ENCODE measurements at places on chromosomes 4 and X. TPM values are rescaled to one million over a fixed set of nuclear protein-coding genes. Genes with fewer than 3 reads are reported as not detected.

WDR44 gene
- total RNA-seq, result 10.7 TPM

XAGE2 gene
- not detected for total RNA-seq

SPATA18 gene
- total RNA-seq, result 24.5 TPM

KLHL8 gene
- total RNA-seq, result 68.0 TPM

ZNF157 gene
- 0.12 TPM for total RNA-seq

KIF4A gene
- 5.2 TPM for total RNA-seq

IQSEC2 gene
- 4.3 TPM for total RNA-seq

MTCP1 gene
- total RNA-seq, result 15.2 TPM

L1CAM gene
- total RNA-seq, result 0.23 TPM

ESX1 gene
- not detected for total RNA-seq

GASK1B gene
- 15.8 TPM for total RNA-seq

SLITRK2 gene
- not detected for total RNA-seq

PABPC1L2A gene
- total RNA-seq, result not detected

DCAF4L1 gene
- 0.12 TPM for total RNA-seq

All from smooth muscle cell of the coronary artery (primary cell).